ENCODE measurements at places on chromosomes 6 and 20.

- peak; percentile 72 for DNase-seq
Observed at GRCh38 chr6:42088101-42088591, 37.8 kb downstream of the TAF8 start.

GRCh38 chr6:9518431-9518830, 896.4 kb downstream of the TFAP2A start:
- no peak for DNase-seq

- DNase-seq: no peak
Observed at GRCh38 chr6:26401389-26401986, 587 bp upstream of the BTN3A1 start.

DNA sequence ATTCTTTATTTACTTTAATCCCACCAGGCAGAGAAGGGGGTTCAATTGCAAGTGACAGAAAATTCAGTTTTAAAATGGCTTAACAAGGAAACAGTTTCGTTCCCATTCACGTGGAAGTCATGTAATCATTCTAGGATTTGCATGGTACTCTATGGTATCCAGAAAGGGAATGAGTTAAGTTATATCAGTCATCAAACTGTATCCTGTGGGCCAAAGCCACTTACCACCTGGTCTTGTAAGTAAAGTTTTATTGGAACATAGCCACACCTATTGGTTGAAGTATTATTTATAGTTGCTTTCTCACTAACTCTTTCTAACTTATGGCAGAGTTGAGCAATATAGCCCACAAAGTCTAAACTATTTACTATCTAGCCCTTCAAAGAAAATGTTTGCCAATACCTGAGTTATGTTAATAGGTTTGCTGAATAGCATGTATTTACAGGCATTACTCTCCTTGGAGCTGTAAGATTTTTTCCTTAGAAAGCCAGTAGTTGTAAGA, 10.2 kb upstream of the MMS22L start:
- no peak for DNase-seq

DNA sequence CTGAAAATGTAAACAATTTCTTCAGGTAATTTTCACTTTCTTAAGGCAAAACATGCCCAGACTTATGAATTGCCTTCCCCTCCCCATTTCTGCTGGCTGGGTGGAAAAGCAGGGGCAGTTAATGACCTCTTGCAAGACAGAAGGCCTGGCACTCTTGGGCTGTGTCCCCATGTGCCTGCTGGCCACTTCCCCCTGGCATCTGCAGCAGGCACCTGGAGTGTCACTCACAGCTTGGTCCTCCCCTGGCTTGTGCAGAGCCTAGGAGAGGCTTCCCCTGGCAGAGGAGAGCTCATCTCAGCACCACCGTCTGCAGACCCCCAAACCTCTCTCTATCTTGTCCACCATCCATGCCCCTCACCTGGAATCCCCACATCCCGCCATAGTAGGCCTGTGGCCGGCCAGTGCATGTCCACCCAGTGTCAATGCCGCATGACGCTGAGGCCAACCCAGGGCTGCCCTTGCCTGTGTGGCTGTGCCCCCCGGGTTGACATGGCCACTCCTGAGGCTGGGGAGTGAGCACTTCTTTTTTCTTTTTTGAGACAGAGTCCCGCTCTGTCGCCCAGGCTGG, 83.5 kb upstream of the SLC22A23 start:
- no peak for DNase-seq

DNA sequence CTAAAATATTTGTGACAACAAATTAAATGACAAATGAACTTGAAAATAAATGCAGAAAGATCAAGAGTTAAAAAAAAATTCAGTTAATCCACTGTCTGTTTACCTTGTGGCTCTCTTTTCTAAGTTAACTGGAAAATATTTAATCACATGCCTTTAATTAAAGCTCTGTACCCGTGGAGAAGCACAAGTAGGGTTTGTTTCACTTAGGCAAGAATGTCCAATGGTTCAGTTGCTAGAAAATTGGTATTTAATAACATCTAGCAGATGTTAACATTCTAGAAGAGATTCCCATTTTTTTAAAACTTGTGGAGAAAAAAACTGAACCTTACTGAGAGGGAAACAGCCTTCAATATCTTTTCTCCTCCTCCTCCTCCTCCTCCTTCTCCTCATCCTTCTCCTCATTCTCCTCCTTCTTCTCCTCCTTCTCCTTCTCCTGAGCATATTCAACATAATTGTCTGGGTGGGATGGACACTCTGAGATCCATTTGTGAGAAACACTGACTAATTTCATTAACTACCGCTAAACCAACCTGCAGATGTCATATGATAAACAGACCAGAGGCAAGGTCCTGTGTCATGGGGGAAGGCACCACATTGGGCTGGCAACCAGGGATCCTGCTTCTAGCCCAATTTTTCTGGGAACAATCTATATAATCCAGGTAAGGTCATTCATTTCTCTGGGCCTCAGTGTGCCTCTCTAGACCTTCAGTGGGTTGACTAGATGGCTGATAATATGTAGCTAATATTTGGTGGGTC, 44.1 kb upstream of the AKIRIN2 start:
- DNase-seq: no peak

GRCh38 chr20:36311141-36311853, 5.2 kb downstream of the DLGAP4 start:
- no peak for DNase-seq

DNA sequence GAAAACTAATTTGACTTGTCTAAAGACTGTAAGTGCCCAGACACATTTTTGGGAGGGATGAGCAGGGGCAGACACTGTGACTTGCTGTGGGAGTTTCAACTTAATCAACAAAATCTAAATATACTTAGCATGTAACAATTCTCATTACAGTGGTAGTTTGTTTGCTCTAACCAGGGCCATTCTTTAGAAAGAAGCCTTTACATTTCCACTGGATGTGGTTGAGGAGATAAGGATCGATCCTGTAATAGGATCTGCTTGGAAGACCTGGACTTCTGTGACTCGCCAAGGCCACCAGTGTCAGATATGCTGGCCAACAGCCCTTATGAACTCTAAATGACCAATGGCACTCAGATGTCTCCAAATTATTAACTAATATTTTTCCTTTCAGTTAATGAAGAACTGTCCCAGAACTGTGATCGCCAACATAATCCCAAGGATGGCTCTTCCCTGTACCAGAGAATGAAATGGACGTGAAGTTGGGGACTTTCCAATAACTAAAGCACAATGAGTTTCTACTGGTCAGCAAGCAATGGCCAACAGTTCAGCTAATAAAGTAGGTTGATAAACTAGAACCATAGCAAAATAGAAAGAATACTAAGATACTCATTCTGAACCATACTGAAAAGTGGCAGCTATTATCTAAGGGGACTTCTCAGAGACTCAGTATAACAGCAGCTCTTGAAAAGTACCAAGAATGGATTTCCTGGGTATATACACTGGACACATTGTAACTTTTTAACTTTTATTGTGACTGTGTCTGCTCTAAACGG, 7.5 kb downstream of the SMLR1 start:
- DNase-seq: no peak

GRCh38 chr6:131223416-131223815, 88.1 kb downstream of the AKAP7 start:
- no peak for DNase-seq

DNA sequence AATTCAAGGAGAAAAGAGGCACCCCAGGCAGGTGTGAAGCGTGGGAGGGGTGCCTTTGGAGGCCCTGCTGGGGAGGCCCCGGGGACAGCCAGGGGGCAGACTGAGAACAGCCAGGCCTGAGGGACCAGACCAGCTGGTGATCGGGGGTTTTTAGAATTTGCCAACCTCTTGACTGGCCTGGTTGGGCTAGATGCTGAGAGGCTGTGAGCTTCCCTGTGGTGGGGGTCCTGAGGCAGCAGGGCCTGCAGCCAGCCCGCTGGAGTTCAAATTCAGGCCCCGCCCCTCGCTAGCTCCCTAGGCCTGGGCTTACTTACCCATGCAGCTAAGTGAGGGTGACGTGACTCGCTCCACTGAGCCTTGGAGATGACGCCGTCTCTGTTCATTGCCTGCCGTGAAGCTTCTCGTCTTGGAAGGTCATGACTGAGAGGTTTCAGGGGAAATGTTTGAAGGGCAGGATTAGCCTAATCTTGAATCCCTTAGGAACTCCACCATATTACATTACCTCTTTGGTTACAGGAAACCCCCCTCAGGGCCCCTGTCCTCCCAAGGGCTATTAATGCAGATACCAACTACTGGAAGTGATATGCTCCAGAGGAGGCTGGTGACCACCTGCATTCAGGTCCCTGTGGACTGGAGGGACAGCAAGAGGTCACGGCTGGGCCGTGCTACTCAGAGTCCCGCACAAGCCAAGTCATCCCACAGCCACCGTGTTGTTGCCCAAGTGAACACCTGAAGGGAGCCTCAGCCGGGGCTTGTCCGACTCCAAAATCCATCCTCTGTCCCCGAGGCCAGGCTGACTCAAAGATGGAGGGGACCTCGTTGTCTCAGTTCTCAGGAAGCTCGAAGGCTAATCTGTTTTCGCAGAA, 73.9 kb upstream of the DUSP22 start:
- no peak for DNase-seq

DNA sequence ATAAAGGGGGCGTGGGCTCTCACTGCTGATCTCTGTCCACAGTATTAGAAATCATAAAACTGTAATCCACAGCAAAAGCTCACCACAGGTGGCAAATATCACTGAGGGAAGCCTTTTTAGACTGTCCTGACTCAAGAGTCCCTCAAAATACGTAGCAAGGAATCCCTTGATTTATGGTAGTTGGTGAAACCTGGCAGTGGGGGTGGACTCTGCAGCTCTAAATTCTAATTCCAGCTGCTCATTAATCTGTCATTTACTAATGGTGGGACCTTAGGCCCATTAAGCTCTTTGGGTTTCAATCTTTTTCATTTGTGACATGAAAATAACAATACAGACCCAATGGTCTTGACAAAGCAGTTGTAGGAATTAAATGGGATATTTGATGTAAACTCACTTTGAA, 32.3 kb downstream of the GMDS start:
- DNase-seq: no peak

All from H54 (cell line).